ENCODE measurements at places on chromosomes 2 and 18.
A peak's percentile ranks its signal among the peaks of the same experiment; 100 is the strongest.

DNA sequence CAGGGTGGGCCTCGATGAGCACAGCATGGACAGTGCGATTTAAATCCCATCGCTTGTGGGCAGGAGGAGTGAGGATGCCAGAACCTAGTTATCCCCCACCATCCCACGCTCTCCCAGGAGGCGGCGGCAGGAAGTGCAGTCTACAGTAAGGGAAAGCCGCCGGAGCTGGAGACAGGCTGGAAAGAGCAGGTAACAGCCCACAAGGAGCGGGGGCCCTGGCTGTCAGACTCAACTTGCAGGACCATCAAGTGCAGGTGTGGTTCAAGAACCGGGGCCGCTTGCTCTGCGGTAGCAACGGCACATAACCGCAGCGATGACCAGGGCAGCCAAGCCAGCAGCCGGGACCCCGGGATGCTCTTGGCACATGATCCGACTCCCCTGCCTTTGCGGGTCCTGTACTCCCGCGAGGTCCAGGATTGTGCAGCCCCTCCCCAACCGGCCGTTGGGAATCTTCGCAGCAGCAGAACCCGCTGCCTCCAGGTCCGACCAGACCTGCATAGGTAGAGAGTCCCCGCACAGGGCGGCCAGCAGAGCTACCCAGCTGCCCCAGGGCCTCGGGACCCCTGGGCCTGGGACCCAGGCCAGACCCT is 82.1 kb downstream of the BIN1 start:
- H3K36me3 ChIP-seq: no peaks in the 10 kb centered on the region
- H3K27me3 ChIP-seq: no peaks in the 10 kb centered on the region
- H3K4me3 ChIP-seq: peak overlapping the region; percentile 55
- no peak overlapping the region for H3K27ac ChIP-seq
- peaks cover 8% of the 10 kb centered on the region for H3K4me1 ChIP-seq
- DNase-seq: no peak

DNA sequence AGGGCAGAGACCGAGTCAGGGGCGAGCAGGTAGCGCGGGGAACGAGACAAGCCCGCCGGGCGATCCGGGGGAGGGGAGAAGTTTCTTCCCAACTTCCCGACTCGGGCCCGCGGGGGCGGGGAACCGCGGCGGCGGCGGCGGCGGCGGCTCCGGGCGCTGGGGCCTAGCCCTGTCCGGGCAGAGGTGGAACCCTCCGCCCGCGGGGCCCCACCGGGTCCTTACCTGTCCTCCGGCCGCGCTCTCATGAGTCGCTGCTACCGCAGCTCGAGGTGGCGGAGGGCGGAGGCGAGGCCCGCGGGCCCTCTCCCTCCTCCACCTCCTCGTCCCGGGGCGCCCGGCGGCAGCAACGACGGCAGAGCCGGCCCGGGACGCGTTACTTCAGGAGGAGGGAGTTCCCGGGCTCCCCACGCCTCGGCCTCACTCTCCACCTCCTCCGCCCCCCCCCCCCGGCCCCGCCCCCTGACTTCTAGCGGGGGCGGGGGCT is at the start of gene YES1:
TSS of gene YES1 (minus strand) at position 351 of the 484 bp plus-strand sequence. CDS start 55,415 bp downstream, outside the sequence.
- peaks cover 17% of the 10 kb centered on the region for H3K4me1 ChIP-seq
- no peaks in the 10 kb centered on the region for H3K36me3 ChIP-seq
- H3K27me3 ChIP-seq: no peaks in the 10 kb centered on the region
- peak within 1 kb of the TSS; percentile 84 for H3K4me3 ChIP-seq

GRCh38 chr2:26578113-26578458 is 63.1 kb downstream of the CIB4 start:
- H3K27me3 ChIP-seq: peaks cover 4% of the 10 kb centered on the region
- H3K4me1 ChIP-seq: no peaks in the 10 kb centered on the region
- H3K36me3 ChIP-seq: no peaks in the 10 kb centered on the region
- no peak overlapping the region for H3K27ac ChIP-seq
- H3K4me3 ChIP-seq: no peak overlapping the region

DNA sequence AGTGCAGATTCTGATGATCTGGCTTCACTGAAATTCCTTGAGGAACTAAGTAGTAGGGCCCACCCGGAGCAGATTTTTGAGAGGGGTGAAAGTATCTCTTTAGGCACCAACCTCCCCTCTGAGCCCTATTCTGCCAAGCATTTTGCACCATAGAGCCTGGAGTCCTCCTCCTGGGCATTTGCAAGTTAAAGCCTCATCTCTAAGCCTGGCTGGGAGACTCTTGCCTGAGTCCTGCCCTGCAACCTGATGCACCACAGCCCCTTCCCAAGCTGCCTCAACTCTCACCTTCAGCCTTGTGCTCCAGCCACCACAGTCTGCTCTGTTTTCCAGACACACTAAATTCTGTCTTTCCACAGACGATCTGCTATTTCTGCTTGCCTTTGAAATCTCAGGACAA is 79.6 kb upstream of the PKDCC start:
- no peak for DNase-seq
- no peaks in the 10 kb centered on the region for H3K27me3 ChIP-seq
- no peaks in the 10 kb centered on the region for H3K36me3 ChIP-seq

DNA sequence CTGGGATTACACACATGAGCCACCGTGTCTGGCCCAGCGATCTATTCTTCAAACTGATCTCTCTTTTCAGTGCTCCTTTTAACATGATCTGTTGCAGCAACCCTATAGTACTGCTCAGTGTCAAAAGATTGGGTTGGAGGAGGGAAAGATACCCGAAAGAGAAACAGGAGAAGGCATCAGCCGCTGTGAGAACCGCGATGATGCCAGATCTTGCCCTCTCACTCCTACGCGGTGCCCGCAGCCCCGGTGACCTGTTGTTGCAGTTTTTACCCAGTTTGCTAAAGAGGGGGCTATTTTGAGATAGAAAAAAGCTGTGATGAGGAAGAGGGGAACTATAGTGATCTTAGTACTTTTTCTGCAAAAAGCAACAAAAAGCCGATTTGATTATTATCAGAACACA is 335.5 kb downstream of the KCNS3 start:
- no peaks in the 10 kb centered on the region for H3K4me1 ChIP-seq
- DNase-seq: no peak
- H3K4me3 ChIP-seq: no peak overlapping the region
- H3K27ac ChIP-seq: no peak overlapping the region
- H3K36me3 ChIP-seq: no peaks in the 10 kb centered on the region

- H3K27ac ChIP-seq: no peak overlapping the region
- H3K36me3 ChIP-seq: no peaks in the 10 kb centered on the region
- peaks cover 38% of the 10 kb centered on the region for H3K4me1 ChIP-seq
- DNase-seq: no peak
- H3K27me3 ChIP-seq: no peaks in the 10 kb centered on the region
Measured at GRCh38 chr2:231525248-231526163, 4.7 kb downstream of the NMUR1 start.

GRCh38 chr2:455913-456312 is 168.0 kb upstream of the ALKAL2 start:
- no peak for DNase-seq
- H3K27ac ChIP-seq: no peak overlapping the region
- H3K4me1 ChIP-seq: peaks cover 9% of the 10 kb centered on the region
- no peaks in the 10 kb centered on the region for H3K36me3 ChIP-seq
- H3K4me3 ChIP-seq: no peak overlapping the region

DNA sequence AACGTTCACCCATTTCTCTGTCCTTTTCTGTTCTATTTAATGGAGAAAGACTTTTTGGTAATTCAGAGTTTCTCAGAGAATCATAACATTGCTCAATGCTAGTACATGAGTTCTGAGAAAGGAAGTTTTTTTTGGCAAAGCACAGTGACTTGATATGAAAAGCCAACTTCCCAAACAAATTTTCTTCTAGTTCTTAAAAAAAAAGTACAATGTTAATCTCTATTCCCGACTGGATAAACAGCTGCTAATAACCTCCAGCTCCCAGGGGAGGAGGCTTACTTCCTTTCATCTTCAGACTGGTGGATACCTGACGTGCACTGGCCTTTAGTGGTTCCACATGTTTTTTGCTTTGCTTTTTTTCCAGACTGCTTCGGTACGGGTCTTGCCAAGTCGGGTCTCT is 284.6 kb upstream of the CCDC68 start:
- H3K4me3 ChIP-seq: no peak overlapping the region
- H3K36me3 ChIP-seq: no peaks in the 10 kb centered on the region
- H3K27ac ChIP-seq: no peak overlapping the region
- no peaks in the 10 kb centered on the region for H3K27me3 ChIP-seq
- no peaks in the 10 kb centered on the region for H3K4me1 ChIP-seq

All from effector memory CD4-positive, alpha-beta T cell (primary cell).